Stimulated activated CD8-positive, alpha-beta memory T cell treated with anti-CD3 and anti-CD28 coated beads, Interleukin-7, amount 100 ng/mL, for 1 hour (primary cell): ENCODE measurements at places on chromosomes 6 and 20.

DNA sequence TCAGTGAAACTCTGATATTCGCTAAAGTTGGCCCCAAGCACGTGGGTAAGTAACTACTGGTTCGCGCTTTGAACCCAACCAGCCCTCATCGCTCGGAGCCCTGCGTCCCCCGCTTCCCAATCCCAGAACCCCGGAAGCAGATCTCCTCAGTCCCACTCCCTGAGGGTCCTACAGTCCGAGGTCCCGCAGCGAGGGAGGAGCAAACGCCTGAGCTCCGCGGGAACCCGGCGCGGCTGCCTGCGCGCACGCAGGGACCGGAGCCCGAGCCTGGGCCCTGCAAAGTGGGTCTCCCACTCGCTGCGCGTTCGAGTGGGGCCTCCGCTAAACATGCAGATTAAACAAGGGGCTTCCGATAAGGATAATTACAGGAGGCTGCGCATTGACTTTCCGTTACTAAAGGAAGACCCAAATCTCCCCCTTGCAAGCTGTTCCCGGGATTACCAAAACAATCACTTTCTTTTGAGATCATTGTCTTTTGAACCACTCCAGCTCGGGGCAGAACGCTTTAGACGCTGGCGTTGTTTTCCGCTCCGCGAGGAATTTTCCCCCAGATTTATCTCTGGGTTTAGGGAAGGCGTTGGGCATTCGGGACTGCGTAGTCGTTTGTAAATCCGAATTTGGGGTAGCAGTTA is 1.3 kb upstream of the VSX1 start:
- no peak for DNase-seq

GRCh38 chr6:67496191-67496590 is 1138.9 kb upstream of the ADGRB3 start:
- no peak for DNase-seq

- DNase-seq = no peak
Measured at GRCh38 chr6:6856538-6857523, 250.9 kb upstream of the RREB1 start.

GRCh38 chr20:61850457-61850856 is 215.2 kb downstream of the TAF4 start:
- no peak for DNase-seq

DNA sequence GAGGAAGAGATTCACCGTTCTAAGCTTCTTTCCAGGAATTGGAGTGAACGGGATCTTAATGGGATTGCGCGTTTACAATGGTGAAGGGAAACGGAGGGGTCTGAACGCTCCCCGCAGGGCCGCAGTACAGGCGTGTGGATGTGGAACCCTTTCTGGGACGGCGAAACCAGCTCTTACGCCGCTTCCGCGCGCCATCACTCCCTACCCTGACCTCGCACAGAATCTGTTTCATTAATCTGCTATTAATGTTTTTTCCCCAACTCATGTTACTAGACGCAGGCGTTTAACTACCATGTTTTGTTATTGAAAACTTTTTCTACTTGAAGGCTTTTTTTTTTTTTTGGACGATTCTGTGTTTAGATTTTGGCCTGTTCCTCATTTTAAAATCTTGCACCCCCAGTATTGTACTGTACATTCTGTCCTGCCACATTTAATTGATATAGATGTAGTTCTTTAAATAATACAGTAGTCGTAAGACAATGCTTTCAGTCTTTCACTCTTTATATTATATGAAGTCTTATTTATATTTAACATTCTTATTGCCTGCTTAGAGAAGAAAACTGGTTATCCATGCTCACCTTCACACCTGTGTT is 696 bp upstream of the SUPT3H start:
- peak; percentile 0 for DNase-seq

DNA sequence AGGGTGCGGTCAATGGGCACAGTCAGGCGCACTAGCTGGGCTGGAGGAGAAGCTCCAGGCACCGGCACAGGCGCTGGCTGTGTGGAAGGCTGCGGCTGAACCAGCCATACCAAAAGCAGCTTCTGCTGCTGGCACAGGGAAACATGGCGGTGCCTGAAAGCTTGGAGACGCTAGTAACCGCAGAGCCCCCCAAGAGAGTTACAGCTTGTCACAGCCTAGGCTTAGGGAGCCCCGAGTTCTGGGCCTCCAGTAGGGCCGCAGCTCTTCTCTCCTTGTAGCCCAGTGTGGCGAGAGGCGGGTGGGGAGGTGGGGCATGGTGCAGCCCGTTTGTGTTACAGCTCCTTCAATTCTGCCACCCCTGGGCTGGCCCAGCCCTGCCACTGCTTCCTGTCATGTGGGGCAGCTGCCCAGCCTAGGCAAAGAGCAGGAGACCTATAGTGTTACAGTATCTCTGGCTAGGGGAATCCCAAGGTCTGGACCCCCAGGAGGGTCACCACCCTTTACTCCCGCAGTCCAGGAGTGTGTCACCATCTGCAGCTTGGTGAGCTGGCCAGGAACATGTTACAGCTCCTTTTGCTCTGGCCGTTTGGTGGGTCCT is 58.6 kb upstream of the MANEA start:
- no peak for DNase-seq

GRCh38 chr20:32623667-32624157 is 38.6 kb upstream of the NOL4L start:
- no peak for DNase-seq
